ENCODE measurements at places on chromosomes 3 and 15.

DNA sequence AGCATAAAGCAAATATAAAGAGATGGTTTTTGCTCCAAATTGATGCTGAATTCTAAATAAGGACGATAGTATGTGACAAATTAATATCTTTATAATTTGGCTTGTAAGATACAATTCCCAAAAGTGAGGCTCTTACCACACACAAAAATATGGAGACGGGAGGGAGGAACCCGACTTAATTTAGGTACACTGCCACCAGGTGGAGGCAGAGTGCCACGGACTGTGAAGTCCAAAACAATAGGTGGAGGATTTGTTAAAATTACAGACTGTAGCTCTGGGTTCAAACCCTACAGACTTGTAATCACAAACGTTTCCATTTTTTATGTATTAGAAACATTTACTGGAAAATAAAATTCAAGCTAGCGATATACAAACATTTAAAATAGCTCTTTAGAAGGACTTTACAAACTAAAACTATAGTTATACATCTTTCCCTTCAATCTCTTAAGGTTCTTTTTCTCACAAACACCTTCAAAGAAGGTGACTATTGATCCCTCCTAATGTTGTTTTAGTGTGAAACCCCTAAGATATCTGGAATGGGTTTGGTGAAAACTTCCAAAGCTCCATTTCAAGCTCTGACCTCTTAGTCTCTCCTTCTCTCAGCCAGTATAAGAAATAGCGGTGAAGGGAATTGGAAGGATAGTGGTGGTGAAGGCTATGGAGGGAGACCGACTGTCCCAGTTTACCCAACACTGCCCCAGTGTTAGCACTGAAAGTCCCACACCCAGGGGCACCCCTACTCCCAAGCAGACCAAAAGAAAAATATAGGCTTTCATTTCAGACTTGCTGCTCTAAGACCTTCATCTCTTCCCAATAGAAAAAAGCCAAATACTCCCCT lies 89.7 kb downstream of the AQP9 start:
- peak; percentile 71 for DNase-seq

DNA sequence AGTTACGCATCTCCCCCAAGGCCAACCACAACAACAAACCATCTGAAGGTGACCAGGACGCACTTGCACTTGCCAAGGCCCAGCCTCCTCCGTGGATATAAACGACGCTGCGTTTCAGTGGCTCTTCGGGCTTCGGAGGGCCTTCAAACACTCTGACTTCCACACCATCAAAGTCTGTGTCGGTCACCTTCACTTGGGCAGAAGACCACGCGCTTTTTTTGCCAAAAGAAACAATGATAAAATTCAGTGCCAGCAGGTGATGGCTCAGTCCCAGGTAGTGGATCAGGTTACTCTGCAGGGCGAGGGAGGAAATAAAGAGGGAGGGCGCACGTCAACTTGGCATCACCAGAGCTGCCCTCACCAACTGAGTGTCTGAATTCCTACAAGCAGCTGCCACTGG lies 63.0 kb downstream of the NCEH1 start:
- no peak for DNase-seq

GRCh38 chr3:10928961-10929471 lies 63.5 kb upstream of the SLC6A1 start:
- no peak for DNase-seq

GRCh38 chr15:48572823-48573222 lies 72.7 kb downstream of the FBN1 start:
- no peak for DNase-seq

All from amniotic epithelial cell (primary cell).